Stimulated activated CD4-positive, alpha-beta T cell treated with anti-CD3 and anti-CD28 coated beads, Interleukin-1b, Interleukin-23, amount 100 ng/mL, for 1 hour (primary cell): ENCODE measurements at places on chromosomes 12 and 14.

- no peak for DNase-seq
Observed at GRCh38 chr14:36973806-36974442, 198.5 kb downstream of the SLC25A21 start.

- DNase-seq: no peak
Observed at GRCh38 chr14:99687284-99688209, 3.4 kb downstream of the CYP46A1 start.

DNA sequence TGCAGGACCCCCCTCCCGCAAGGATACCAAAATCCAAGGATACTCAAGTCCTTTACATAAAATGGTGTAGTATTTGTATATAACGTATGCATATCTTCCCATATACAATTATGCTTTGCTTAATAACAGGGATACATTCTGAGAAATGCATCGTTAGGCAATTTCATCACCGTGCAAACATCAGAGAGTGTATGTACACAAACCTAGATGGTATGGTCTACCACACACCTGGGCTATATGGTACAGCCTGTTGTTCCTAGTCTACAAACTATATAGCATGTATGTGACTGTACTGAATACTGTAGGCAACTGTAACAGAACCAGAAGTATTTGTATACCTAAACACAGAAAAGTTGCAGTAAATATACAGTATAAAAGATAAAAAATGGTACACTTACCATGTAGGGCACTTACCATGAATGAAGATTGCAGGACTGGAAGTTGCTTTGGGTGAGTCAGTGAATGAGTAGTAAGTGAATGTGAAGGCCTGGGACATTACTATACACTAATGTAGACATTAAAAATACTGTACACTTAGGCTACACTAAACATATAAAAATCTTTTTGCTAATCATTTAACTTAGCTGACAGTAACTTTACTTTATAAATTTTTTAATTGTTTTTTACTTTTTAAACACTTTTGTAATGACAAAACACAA, 141.1 kb downstream of the SLC41A2 start:
- DNase-seq: no peak

DNA sequence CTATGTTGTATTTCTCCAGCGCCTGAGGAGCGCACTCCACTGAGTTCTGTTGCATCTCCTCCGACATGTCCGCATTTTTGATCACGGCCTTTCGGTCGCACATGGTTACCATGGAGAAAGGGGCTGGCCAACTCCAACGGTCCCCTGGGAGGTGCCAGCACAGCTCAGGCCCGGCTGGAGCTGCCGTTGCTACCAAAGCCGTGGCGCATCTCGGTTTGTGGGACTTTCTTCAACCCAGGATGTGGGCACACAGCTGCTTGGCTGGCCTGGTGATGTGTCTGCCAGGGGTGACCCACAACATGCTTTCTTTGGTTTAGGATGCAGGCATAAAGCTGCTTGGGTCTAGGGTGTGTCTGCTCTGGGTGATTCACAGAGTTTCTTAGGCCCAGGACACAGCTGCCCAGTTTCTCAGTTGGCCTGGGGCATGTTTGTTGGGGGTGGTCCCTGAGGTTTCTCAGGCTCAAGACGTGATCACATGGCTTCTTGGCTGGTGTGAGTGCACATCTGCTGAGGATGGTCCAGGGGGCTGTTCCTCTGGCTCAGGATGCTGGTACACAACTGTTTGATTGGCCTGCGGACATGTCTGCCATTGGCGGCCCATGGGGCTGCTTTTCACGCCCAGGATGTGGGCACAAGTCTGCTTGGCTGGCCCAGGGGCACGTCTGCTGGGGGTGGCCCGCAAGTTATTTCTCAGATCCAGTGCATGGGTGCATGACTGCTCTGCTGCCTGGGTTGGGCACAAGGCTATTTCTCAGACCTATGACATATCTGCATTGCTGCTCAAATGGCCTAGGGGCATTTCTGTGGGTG, 25.9 kb upstream of the GTF2A1 start:
- no peak for DNase-seq

- DNase-seq: no peak
Observed at GRCh38 chr12:98803468-98804209, 158.5 kb downstream of the APAF1 start.

GRCh38 chr14:22888662-22889061, 5.6 kb downstream of the REM2 start:
- no peak for DNase-seq

- no peak for DNase-seq
Observed at GRCh38 chr14:75558440-75558839, 20.0 kb upstream of the FLVCR2 start.

- no peak for DNase-seq
Observed at GRCh38 chr14:31505411-31505810, 17.6 kb upstream of the GPR33 start.

DNA sequence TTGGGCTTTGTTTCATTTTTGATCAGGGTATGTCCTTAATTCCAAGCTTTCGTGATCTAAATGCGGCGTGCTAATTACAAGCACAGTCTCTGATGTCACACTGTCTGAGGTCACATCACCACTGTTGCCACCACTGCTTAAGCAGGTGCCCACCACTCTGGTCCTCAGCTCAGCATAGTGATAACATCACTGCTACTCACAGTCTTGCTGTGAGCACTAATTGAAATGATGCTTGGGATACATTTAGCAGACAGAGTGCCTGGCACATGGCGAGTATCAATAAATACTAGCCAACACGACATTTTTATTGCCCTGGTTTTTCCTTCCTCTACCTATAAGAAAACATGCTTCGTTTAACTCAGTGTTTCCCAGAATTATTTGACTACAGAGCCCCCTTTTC, 7.9 kb downstream of the RILPL2 start:
- no peak for DNase-seq

DNA sequence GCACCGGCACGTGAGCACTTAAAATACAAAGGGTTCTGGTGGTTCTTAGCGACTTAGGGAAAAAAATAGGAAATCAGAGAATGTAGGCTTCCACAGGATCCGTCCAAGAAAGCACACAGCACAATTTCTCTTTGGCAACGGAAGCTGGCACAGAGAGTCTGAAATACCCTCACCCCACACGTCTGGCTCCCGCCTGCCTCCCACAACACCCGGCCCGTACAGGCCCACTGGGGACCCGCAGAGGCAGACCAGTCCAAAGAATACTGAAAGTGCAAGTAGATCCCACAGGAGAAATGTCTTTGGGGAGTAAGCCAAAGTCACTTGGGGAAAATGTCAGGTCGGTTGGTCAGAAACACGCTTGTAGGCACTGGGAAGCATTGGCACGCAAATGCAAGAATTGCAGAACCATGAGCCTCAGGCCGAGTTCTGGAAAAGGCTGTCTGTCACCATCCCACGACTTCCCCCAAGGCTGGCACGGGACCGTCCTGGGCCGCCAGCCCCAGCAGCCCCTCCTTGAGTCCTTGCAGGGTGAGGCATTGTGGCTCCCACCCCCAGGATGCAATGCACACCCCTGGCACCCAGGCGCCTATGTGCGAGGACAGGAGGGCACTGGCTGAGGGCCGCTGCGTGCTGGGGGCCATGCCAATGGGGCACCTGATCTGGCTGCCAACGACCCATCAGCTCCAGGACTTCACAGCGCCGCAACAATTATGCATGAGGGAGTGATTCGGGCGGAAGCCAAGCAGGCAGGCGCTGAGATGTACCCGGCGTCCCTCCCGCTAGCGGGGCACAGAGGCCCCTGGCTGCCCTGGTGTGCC, 29.7 kb downstream of the CHGA start:
- no peak for DNase-seq

GRCh38 chr12:53343449-53343848, 7.3 kb upstream of the SP7 start:
- DNase-seq: no peak

GRCh38 chr14:38226366-38226765, 18.7 kb downstream of the SSTR1 start:
- no peak for DNase-seq

- DNase-seq: no peak
Observed at GRCh38 chr12:109836916-109837315, 3.7 kb upstream of the TRPV4 start.

- no peak for DNase-seq
Observed at GRCh38 chr12:25115677-25116076, 79.3 kb downstream of the DNAI7 start.

DNA sequence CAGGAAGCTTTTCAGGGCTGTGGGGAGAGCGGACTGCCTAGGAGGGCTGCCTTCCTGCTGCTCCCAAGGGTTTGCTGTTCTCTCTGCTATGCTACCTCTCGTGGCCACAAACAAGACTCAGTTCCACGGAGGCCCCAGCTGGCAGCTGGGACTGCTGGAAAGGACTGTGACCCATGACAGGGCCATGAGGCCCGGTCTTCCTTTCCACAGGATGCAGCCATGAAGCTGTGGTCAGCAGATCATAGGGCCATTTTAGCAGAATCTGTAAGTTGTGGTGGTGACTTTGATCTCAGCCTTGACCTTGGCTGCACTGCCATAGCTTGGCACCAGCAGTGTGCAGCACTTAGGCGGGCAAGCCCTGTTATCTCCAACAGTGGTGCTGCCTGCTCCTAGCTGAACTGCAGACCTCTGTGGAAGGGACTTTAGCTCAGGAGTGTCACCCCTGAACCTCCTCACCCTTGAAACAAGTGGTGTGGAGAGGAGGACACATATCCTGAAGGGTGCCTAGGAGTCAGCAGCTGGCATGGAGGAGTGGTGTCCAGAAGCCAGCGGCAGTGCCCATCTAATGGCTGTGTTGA, 12.3 kb downstream of the KRT80 start:
- DNase-seq: no peak

GRCh38 chr12:46438719-46439319, 66.2 kb upstream of the SLC38A2 start:
- DNase-seq: no peak

GRCh38 chr12:120346681-120347080, 19.1 kb upstream of the PLA2G1B start:
- DNase-seq: no peak

- DNase-seq: no peak
Observed at GRCh38 chr12:54634795-54635194, at the start of gene LACRT. LACRT (minus strand) TSS chr12:54634895; CDS start chr12:54634841, 54 bp downstream.

DNA sequence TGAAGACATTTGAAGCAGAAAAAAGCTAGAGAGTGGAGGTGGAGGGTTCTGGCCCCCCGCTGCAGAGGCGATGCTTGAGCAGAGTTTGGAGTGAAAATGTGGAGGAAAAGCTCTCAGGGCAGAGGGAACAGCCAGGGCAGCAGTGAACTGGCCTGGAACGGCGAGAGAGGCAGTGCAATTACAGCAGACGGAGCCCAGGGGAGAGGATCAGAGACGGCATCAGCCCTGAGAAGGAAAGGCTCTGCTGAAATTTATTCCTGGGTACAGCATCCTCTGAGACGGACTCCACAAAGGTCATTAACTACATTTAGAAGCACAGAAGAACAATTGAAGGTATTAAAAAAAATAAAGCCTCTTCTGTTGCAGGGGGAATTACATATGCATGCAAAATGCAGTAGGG, 14.2 kb downstream of the STON2 start:
- no peak for DNase-seq

GRCh38 chr14:72416892-72417291, 477.0 kb downstream of the DPF3 start:
- no peak for DNase-seq

DNA sequence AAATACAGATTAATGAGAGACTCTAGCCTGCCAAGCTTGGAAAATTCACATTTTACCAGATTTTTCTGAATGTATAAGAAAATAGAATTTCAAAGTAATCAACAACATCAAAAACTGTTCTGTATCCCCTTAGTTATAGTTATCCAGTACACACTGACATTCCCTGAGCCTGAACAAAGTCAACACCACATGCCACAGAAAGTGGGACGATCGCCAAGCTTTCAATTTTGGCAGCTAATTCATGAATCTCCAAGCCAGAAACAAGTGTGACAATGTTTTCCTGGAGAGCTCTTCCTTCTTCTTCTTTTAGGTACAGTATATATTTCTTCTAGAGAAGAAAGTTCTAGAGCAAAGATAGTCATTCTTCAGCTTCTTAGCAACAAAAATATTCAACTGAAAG, 290.2 kb downstream of the PRKD1 start:
- no peak for DNase-seq

- no peak for DNase-seq
Observed at GRCh38 chr14:65098586-65098985, 3.7 kb downstream of the MAX start.

GRCh38 chr12:30725739-30726138, 29.0 kb downstream of the CAPRIN2 start:
- no peak for DNase-seq

- no peak for DNase-seq
Observed at GRCh38 chr12:52659951-52660350, 7.9 kb upstream of the KRT2 start.

DNA sequence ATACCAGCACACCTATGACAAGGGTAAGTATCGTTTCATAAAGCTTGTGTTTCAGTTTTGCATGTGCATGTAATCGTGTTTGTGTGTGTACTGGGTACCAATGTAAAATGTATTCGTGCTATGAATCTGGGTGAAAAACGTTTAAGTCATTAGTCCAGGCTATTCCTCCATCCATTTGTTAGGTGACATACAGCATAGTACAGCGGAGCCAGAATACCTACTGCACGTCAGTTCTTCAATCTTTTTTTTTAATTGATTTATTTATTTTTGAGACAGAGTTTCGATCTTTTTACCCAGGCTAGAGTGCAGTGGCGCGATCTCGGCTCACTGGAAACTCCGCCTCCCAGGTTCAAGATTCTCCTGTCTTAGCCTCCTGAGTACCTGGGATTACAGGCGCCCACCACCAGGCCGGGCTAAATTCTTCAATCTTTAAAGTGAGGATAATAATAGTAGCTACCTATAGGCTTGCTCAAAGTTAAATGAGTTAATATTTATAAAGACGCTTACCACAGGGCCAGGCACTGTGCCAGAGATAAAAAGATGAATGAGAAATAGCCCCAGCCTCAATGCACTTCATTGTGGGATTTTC, 661 bp upstream of the RPS26 start:
- no peak for DNase-seq

DNA sequence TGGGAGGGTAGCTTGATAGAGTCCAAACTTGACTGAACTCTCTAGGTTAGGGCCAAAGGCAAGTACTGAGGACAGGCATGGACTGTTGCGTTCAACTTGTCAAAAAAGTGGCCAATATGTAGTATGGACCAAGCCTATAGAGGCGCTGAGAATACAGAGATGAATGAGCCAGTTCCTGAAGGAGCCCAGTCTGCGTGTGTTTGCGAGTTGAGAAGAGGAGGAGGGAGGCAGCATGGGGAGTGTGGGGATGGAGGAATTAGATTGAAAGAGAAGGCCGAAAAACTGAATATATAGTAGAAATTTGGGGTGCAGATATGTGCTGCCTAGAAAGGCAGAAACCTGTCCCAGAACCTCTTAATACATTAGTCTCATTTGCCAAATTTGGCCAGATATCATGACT, 412.4 kb downstream of the PCNX1 start:
- no peak for DNase-seq

GRCh38 chr14:96040828-96041371, 1.7 kb downstream of the C14orf132 start:
- DNase-seq: no peak

GRCh38 chr12:119229205-119229604, 50.5 kb downstream of the HSPB8 start:
- no peak for DNase-seq

- DNase-seq: no peak
Observed at GRCh38 chr12:5433081-5433844, 1.4 kb downstream of the NTF3 start.

GRCh38 chr14:90613453-90613852, 202.8 kb downstream of the TTC7B start:
- DNase-seq: no peak

- no peak for DNase-seq
Observed at GRCh38 chr14:59120921-59121320, 67.5 kb upstream of the DAAM1 start.

GRCh38 chr12:31220061-31220460, 105.9 kb downstream of the SINHCAF start:
- no peak for DNase-seq

GRCh38 chr12:19744705-19745218, 305.5 kb downstream of the AEBP2 start:
- DNase-seq: no peak
